ENCODE measurements at places on chromosomes 12 and 14.
A peak's percentile ranks its signal among the peaks of the same experiment; 100 is the strongest.

DNA sequence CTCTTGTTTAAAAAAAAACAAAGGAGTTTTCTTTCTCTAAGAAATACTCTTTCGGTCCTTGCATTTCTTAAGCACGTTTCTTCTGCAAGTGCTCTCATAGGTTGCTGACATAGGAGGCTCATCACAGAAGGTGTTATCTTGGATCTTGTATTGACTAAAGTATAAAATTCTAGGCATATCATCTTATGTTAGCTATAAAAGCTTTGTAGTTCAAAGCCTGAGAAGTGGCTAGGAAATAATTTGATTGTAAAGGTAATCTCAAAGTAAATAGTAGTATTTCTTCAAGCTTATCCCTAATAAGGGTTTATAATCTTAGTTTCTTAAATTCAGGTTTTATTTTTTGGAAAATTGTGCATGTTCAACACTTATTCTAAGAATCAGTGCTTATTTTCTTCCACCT lies 778.9 kb downstream of the TMTC2 start:
- no peaks in the 10 kb centered on the region for H3K36me3 ChIP-seq
- no peaks in the 10 kb centered on the region for H3K27me3 ChIP-seq
- H3K4me1 ChIP-seq: no peaks in the 10 kb centered on the region
- DNase-seq: no peak
- H3K27ac ChIP-seq: no peak overlapping the region
- no peak overlapping the region for H3K4me3 ChIP-seq

DNA sequence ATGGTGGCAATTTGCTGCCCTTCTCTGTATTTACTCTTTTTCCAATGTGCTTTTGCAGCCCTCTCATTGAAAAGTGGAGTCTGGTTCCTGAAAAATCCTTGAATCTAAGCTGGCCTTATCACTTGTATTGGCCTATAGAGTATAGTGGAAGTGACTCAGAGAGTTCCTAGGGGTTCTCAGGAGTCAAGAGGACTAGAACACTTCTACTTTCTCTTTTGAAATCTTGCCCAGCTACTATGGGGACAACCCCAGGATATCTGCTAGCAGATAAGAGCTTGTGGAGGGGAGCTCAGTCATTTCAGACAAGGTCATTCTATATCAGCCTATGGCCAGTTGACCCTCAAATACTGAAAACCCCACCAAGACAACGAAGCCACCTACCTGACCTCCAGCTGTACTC lies 26.7 kb upstream of the WSCD2 start:
- H3K4me1 ChIP-seq: no peaks in the 10 kb centered on the region
- DNase-seq: no peak
- H3K27me3 ChIP-seq: no peaks in the 10 kb centered on the region
- no peaks in the 10 kb centered on the region for H3K36me3 ChIP-seq
- no peak overlapping the region for H3K27ac ChIP-seq
- no peak overlapping the region for H3K4me3 ChIP-seq

DNA sequence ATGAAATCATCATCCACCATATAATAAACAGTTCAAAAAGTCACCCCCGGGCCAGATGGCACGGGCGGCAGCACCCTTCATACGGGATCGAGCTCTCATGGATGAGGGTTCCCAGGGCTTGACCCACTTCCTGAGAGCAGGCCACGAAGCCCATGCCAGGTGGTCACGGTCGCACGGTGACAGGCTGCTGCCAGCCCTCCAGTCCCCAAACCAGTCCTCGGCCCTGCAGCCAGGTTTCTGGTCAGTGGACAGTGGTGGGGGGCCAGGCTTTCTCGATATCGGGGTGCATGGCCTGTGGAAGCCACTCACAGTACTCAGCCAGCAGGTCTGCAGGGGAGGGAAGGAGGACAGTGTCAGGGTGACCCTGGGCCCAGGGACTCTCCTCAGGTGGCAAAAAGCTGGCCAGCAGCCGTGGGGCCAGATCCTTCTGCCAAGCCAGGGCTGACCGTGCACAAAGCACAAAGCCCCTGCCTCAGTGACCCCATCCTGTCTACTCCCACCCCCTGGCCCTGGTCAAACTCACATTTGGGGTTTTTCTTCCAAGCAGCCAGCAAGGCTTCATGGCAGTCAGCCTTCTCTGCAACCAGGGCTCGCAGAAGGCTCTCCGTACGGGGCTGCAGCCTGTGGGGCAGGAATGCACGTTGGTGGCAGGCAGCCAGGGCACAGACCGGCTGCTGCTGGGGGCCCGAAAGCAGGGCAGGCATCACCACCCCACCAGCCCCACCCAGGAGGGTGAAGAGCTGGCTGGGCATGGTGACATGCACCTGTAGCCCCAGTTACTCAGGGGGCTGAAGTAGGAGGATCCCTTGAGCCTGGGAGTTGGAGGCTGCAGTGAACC lies 33.3 kb upstream of the UBC start:
- no peaks in the 10 kb centered on the region for H3K36me3 ChIP-seq
- H3K4me3 ChIP-seq: no peak overlapping the region
- H3K4me1 ChIP-seq: no peaks in the 10 kb centered on the region
- no peaks in the 10 kb centered on the region for H3K27me3 ChIP-seq
- no peak for DNase-seq

DNA sequence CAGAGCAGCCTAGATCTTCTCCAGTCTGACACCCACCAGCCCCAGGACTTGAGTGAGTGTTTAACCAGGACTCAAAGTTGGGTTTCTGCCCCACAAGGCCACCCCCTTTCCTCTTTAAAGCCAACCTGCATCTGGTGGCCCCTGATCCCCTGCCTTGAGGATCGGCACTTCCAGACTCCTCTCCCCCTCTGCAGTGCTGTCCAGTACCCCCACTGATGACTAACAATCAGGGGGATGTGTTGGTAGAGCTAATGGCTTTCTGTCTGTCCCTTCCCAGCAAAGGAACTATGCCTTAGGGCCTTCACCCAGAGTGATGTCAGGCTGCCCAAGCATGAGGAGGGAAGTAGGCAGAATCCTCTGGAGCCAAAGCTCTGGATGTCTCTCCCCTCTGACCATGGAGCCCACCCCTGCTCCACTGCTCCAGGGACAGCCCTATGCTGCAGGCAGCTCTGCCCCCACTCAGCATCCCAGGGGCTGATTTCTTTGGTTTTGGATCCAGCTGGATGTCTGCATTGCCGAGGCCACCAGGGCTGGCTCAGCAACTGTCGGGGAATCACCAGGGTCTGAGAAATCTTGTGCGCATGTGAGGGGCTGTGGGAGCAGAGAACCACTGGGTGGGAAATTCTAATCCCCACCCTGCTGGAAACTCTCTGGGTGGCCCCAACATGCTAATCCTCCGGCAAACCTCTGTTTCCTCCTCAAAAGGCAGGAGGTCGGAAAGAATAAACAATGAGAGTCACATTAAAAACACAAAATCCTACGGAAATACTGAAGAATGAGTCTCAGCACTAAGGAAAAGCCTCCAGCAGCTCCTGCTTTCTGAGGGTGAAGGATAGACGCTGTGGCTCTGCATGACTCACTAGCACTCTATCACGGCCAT lies 42.9 kb downstream of the DAD1 start:
- peak overlapping the region; percentile 20 for H3K27ac ChIP-seq
- H3K4me3 ChIP-seq: no peak overlapping the region
- no peaks in the 10 kb centered on the region for H3K4me1 ChIP-seq
- H3K27me3 ChIP-seq: no peaks in the 10 kb centered on the region
- no peaks in the 10 kb centered on the region for H3K36me3 ChIP-seq

DNA sequence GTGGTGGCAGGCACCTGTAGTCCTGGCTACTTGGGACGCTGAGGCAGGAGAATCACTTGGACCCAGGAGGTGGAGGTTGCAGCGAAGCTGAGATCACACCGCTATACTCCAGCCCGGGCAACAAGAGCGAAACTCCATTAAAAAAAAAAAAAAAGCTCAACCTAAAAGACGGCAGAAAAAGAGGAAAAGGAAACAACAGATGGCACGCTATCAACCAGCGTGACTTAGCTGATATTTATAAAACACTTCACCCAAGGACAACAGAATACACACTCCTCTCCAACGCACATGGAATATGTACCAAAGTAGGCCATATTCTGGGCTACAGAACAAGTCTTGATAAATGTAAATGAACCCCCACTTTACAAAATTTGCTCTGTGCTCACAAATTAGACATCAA lies 34.0 kb upstream of the CLMN start:
- no peaks in the 10 kb centered on the region for H3K36me3 ChIP-seq
- H3K27me3 ChIP-seq: no peaks in the 10 kb centered on the region
- H3K4me3 ChIP-seq: no peak overlapping the region
- H3K4me1 ChIP-seq: no peaks in the 10 kb centered on the region

Data from breast epithelium (tissue), 4 donors.